ENCODE measurements at places on chromosomes 7 and 10. TPM values are rescaled to one million over a fixed set of nuclear protein-coding genes. Genes with fewer than 3 reads are reported as not detected.

LIPK gene
- not detected for total RNA-seq

C7orf33 gene
- not detected for total RNA-seq

FBXW4 gene
- 35.3 TPM for total RNA-seq

HTRA1 gene
- 0.39 TPM for total RNA-seq

NRG3 gene
- total RNA-seq, result not detected

MBL2 gene
- total RNA-seq, result not detected

MAGI2 gene
- 0.22 TPM for total RNA-seq

STX1A gene
- total RNA-seq, result 39.4 TPM

SEC31B gene
- 30.9 TPM for total RNA-seq

CNPY1 gene
- total RNA-seq, result not detected
